ENCODE measurements at places on chromosomes 13 and 19. TPM values are rescaled to one million over a fixed set of nuclear protein-coding genes. Genes with fewer than 3 reads are reported as not detected.

NALCN gene
- 8.2 TPM for total RNA-seq

FGF22 gene
- total RNA-seq = not detected

TJP3 gene
- total RNA-seq = not detected

CARS2 gene
- 70.2 TPM for total RNA-seq

SKA3 gene
- total RNA-seq = 22.3 TPM

PMIS2 gene
- not detected for total RNA-seq

PDX1 gene
- total RNA-seq = not detected

NCAN gene
- total RNA-seq = not detected

IZUMO4 gene
- 1.8 TPM for total RNA-seq

DENND1C gene
- total RNA-seq = not detected

GNA15 gene
- 0.14 TPM for total RNA-seq

DLEU7 gene
- total RNA-seq = not detected

Measured in placental pericyte (primary cell).